ENCODE measurements at places on chromosomes 7 and 10.

DNA sequence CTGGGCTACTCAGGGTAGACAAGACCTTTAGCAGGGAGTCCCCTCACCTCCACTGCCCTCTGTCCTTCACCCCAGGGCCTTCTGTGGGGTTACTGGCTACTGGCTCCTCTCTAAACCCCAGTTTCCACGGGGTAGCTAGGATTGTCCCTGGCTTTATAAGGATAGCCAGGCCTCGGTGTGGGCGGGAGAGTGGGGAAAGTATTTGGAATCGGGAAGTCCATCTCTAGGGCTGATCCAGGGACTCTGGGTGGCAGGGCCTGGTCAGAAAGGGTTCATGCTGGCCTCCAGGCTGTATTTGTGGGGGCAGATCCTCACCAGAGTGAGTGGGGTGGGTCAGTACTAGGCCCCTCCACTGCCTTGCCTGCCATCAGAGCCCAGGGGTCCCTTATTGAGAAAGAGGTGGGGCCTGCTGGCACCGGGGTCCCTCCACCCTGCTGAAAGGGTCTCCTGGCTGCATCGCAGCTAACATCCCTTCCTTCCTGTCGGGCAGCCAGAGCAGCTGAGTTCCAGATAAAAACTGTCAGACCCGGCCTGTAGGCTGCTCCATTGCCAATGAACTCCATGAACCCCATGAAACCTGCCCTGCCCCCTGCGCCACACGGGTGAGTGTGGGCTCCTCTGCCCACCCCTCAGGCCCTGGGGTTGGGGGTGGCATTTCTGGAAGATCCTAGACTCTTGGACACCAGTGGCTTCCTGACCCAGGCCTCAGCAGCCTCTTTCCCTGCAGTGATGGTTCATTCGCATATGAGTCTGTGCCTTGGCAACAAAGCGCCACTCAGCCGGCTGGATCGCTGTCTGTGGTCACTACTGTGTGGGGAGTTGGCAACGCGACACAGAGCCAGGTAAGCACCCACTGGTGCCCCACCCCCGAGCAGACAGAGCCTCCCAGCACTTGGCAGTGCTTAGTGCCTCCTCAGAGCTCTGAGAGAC lies 7.3 kb downstream of the ZMIZ2 start:
- no peak for DNase-seq

DNA sequence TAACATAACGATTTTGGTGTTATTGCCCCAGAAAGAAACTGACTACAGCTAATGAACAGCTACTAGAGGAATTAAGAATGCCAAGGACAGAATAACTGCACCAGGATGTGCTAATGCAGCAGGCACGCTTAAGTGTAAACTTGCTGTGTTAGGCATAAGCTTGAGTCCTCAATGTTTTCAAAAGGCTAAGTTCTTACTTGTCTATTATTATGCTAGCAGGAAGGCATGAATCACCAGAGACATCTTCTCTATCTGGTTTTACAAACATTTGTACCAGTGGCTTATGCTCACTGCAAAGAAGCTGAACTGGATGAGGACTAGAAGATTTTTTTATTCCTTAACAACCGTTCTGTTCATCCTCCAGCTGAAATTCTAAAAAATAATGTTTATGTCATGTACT lies 1035.3 kb downstream of the NRG3 start:
- no peak for DNase-seq

DNA sequence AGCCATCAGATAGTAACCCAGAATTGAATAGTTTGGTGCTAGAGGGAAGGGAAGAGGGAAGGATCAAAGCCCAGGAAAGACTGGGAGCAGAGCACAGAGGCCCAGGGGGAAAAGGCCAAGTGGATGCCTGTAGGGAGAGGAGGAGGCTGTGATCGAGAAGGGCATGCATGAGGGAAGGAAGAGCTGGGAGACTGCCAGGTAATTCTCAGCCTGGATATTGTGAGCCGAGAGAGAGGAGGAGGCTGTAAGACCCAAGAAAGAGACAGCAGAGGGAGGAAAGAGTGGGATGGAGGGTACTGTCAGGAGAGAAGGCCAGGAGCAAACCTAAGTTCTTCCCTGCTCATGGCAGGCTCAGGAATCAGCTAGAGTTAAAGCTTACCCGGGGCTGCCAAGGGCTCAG lies 178.2 kb downstream of the CCDC3 start:
- no peak for DNase-seq

DNA sequence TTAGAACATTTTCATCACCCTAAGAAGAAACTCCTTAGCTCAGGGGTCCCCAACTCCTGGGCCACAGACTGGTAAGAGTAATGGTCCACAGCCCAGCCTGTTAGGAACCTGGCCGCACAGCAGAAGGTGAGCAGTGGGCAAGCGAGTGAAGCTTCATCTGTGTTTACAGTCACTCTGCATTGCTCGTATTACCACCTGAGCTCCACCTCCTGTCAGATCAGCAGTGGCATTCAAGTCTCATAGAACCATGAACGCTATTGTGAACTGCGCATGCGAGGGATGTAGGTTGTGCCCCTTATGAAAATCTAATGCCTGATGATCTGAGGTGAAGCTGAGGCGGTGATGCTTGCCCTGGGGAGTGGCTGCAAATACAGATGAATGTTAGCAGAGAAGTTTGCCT lies 37.3 kb upstream of the DLG5 start:
- no peak for DNase-seq
